Effector memory CD8-positive, alpha-beta T cell (primary cell): ENCODE measurements at places on chromosomes 4 and X.

DNA sequence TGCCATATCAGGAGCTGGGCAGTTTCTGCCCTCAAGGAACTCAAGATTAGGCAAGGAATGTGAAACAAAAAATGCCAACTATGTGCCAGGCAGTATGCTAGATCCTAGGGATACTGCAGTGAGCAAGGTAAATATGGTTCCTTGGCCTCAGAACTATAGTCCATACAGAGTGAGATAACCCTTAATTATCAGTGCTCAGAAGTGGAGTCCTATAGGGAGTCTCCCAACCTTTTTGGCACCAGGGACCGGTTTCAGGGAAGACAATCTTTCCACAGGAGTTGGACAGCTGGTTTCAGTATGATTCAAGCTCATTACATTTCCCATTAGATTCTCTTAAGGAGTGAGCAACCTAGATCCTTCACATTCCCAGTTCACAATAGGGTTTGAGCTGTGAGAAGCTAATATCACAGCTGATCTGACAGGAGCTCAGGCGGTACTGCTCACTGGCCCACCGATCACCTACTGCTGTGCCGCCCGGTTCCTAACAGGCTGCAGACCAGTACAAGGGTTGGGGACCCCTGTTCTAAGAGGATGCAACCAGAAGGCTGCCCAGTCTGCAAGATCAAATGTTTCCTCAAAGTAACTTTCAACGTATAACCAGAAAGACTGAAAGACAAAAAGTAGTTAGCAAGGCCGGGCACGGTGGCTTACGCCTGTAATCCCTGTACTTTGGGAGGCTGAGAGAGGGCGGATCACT is 1.7 kb upstream of the SRP72 start:
- DNase-seq: no peak

GRCh38 chr4:47538111-47538824 is 53.2 kb downstream of the ATP10D start:
- DNase-seq: no peak

DNA sequence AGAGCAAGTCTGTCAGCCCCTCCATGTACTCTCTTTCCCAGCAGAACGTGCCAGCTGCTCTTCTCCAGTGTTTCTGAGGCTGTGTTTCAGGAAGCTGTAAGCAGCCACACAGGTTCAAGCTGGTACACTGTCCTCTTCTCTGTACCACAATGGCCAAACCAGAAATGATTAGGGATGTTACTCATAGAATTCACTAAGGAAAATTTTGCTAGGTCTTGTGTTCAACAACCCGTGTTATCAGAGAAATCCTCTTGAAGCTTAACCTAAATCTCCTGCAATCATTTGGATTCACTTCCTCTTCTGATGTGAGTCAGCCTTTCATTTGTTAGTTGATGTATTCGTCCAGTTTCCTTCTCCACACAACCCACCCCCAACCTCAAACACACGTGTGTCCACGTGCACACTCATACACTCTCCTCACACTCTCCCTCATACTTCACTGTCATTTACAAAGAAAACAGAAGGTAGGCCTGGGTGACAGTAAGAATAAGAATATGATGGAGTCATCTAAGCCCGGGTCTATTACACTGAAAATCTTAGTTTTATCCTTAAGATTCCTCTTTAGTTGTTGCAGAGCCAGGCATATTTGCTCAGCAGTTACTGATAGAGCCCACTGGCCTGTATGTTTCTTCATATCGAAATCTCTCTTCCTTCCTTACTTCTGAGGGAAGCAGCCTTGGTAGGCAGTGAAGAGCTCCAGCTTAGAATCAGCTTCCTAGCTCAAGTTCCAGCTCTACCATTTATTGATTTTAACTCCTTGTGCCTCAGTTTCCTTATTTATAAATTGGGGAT is 63.4 kb downstream of the DCUN1D4 start:
- DNase-seq: no peak

- DNase-seq: no peak
These were observed 609 bp upstream of the SLC25A6 start for GRCh38 chrX:1392376-1393068.

GRCh38 chr4:115529126-115529525 is 415.7 kb upstream of the NDST4 start:
- DNase-seq: no peak

GRCh38 chr4:110306303-110306702 is 107.9 kb upstream of the ELOVL6 start:
- no peak for DNase-seq

DNA sequence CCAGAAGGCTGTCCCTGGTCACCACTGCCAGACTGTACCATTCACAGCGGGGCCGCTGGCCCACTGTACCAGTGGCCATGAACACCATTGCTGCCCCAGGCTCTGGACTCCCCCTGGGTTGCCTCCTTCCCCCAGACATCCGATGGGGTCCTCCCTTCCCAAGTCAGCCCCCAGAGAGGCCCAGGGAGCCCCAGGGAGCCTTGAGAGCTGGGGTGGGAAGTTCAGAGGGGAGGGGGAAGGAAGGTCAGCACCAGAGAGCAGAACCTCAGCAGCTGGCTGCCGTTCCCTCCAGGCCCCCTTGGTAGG is 441 bp upstream of the ARHGAP4 start:
- no peak for DNase-seq
